Liver (tissue), 10 donors: ENCODE measurements at places on chromosomes 4 and X.
A peak's percentile ranks its signal among the peaks of the same experiment; 100 is the strongest.

DNA sequence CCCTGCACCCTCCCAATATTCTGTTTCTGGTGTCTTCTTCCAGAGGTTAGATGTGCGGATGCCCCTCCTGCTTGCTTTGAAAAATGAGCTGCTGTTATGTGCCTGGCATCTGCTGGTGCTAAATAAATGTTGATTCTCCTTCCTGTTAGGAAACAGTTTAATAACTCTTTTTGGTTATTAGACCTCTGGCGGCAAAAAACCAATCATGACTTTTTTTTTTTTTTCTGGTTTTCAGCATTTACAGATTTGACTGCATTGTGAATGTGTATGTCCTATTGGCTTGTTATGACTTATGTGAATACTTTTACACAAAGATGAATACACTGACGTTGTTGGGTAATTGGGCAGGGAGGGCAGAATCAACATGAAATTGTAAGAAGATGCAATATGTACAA, 13.6 kb upstream of the TMEM156 start:
- DNase-seq, result no peak

DNA sequence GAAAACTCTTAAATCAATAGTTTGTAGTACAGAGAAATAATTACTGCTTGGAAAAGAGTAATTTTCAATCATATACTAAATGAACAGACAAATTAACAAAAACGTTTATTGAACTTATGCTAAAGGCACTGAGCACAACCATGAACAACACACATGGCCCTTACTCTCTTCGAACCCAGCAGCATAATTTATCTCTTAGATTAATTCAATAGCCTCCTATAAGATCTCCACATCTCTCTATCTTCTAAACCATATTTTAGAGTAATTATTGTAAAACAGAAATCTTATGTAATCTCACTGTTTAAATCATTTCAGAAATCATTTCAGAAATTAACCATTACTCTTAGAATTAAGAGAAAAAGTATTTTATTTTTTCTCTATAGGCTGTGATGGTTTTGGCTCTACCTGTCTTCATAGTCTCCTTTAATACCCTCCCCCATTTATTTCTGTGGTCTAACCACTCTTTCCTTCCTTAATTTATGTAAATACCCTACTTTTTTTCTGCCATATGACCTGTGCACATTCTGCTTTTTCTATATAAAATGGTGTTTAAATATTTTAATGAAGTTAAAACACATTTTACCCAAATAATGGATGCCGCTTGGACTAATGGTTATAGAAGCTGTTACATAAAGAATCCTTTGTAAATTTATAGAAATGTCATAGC, 218.5 kb downstream of the CCSER1 start:
- no peak for DNase-seq

DNA sequence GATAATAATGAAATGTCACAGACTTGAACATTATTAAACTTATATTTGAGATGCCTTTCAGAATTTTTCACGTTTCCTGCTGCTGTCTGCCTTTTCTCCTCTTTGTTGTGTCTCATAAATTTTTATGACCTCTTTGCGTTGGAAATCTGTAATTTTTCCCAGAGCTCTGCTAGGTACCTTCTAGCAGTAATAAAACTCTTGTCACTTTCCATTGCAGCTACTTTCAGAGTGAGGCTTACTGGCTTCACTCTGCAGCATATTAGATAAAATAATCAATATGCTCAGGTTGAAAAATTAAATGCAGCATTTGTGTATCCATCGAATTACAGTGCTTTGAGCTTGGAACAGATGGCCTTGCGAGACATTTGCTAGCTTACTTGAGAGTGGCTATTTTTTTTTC, 689.0 kb downstream of the GRID2 start:
- no peak for DNase-seq

- no peak for DNase-seq
Observed at GRCh38 chr4:172546782-172547181, 621.8 kb upstream of the GALNT7 start.

DNA sequence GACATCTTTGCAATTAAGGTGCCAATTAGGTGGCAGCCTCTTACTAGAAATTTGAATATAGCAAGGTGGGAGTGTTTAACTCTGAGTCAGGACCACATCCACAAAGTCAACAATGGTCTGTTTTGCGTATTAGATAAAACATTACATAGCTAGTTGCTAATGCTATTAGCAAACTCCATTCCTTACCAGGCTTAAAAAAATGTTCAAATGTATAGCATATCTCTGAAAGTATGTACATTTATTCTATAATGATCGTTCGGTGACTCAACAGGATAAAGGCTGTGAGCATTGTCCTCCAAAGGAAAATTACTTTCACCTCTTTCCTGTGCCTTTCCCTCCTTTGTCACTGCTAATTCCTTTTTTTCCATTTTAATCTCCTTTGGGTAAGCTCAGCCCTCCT, 74.5 kb downstream of the SYTL5 start:
- DNase-seq, result no peak

- no peak for DNase-seq
Observed at GRCh38 chr4:140047017-140047640, 106.9 kb downstream of the MAML3 start.

DNA sequence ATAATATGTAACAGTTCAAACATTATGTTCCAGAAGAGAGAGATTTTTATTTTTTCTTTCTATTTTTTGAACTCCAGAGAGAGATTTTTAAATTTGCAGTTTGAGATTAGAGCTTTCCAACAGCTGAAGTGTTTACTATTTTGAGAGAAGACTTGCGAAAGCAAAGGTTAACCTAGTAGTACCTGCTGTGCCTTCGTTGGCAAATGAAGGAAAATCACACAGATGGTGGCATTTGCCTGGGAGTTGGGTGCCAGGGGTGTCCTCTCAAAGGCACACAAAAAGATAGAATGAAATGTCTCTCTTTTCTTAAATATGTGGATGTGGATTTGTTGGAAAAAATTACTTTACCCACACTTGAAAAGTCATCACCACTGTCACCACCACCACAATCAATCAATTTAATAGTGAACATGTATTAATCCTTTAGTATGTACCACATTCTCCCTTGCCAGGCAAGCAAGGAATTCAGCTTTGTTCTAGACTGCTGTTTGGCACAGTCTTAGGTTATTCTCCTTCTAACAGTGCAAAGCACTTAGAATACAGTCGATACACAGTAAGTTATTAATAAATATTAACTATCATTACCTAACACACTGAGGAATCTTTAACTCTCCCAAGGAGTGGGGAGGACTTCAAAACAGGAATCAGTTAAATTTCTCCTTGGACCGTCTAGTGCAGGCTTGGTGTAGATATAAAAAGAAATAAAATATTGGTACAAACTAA, 838.2 kb upstream of the FTHL17 start:
- DNase-seq, result no peak

DNA sequence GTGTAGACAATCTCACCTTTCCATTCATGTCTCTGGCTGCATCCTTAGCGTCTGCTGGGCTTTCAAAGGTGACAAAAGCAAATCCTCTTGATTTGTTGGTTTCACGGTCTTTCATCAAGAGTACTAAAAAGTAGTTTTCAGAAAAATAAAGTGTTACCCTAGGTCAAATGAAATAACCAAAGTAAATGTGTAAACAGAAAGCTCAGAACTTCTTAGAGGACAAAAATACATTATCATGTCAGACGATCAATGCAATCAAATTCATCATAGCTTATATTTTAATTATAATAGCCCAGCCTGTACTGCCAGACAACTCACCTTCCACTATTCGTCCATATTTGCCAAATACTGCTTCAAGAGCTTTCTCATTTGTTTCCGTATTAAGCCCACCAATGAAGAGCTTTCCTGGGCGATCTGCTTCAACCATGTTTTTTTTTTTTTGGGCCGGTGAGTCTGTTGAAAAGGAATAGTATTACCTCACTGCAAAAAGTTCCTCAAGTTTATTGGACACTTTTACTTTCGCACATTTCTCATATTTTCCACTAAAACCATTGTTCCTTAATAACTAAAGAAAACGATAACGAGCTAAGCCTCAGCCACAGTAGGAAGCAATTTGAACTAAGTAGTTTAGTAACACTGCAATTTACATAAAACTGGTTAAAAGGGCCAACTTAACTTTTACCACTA, 1.4 kb downstream of the RBMX start:
- no peak for DNase-seq

DNA sequence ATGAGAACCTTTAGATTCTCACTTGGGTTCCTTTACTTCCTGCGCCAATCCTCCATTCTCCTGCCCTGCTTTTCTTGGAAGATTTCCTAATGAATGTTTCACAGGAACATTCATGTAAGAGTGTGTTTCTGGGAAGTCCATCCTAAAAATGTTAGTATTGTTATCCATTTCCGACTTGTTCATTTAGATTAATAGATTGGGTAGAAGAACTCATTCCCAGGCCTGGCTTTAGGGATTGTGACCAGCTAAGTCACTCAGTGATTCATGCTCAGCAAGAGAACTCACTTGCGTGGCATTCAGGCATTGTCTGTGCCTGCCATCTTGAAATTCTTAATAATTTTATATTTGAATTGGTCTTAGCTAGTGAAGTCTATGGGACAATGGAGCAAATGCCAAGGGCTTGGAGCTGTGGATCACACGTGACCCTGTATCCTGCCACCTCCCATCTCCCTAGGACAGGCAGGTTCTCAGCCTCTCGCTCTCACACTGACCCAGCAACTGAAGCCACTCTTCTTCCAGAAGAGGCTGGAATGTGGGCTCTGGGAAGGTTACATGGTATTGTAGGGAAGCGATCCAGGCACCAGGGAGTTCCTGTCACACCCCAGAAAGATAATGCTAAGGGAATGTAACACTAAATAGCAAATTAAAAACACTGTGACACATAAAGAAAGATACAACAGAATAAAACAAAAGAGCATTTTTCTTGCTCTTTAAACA, 562.1 kb downstream of the TMA16 start:
- no peak for DNase-seq

DNA sequence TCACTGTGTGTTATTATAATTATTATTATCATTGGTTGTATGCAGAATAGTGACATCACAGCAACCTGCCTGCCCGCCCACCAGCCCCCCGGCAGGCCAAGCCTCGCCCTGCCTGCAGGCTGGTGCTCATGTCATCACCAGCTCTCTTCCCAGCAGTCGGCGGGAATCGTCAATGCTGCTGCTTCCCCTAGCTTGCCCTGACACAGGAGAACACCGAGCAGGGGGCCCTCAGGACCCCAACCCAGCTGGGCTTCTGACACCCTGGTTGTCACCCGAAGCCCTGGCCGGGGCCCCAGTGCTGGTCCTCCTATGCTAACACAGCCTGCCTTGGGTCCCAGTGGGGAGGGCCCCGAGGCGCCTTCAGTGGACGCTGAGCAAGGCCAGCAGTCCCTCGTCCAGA, 100.6 kb downstream of the PPP2R2C start:
- DNase-seq, result no peak

GRCh38 chrX:12843668-12844279, 23.1 kb upstream of the TLR7 start:
- no peak for DNase-seq

DNA sequence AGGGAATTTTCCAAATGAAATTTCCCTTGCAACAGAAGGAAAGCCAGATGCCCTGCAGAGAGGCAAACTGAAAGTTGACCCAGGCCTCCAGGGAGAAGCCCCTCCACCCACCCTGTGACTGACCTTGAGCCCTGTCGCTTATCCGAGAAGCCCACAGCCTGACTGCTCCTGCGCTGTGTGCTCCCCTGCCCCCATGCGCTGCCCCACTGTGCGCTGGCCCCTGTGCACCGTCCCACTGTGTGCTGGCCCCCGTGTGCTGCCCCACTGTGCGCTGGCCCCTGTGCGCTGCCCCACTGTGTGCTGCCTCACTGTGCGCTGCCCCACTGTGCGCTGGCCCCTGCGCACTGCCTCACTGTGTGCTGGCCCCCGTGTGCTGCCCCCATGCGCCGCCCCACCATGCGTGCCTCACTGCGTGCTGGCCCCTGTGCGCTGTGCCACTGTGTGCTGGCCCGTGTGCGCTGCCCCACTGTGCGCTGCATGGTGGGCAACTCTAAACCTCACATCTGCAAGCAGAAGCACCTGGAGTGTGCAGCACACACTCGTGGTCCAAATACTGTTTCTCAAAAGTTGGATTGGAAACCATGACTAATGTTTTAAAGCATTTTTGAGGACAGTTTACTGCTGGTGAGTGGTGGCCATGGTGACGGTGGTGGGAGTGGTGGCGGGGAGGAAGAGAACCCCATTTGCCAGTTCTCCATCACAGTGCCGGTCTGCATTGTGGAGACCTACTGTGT, 8.3 kb upstream of the GRPEL1 start:
- no peak for DNase-seq

DNA sequence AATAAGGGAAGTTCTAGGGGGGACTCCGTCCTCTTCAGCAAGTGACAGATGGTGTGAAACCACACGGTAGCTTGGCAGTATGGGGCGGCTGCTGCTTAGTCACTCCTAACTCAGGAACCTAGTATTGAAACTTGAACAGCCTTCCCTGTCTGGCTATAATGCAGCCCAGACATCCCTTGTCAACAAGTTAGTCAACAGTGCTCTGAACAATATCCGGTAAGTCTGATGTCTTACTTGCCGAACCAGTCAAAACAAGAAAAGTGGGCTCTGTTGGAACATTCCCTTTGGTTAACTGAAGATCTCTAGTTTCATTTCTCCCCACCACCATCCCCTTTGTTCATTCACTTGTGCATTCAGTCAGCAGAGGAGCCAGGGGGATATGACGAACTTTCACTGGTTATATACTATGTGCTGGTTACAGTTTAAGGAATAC, 18.7 kb upstream of the CXCL13 start:
- no peak for DNase-seq

- peak; percentile 52 for DNase-seq
Observed at GRCh38 chr4:931194-931959, 739 bp downstream of the GAK start.

GRCh38 chr4:52102587-52102986, 51.5 kb downstream of the SPATA18 start:
- DNase-seq, result no peak
